Activated CD4-positive, alpha-beta T cell treated with anti-CD3 and anti-CD28 coated beads for 48 hours (primary cell): ENCODE measurements at places on chromosomes 5 and 9.
A peak's percentile ranks its signal among the peaks of the same experiment; 100 is the strongest.

GRCh38 chr9:91958174-91958573 is 8.1 kb upstream of the ROR2 start:
- DNase-seq = no peak

- DNase-seq = no peak
Measured at GRCh38 chr5:78399116-78399515, 38.7 kb downstream of the SCAMP1 start.

- no peak for DNase-seq
Measured at GRCh38 chr5:23289162-23289561, 218.2 kb upstream of the PRDM9 start.

- no peak for DNase-seq
Measured at GRCh38 chr9:15389173-15389572, 33.5 kb upstream of the SNAPC3 start.

- peak; percentile 28 for DNase-seq
Measured at GRCh38 chr5:58786711-58787303, 203.9 kb downstream of the RAB3C start.

GRCh38 chr5:110588286-110588980 is 138.0 kb downstream of the TMEM232 start:
- DNase-seq = no peak

- DNase-seq = no peak
Measured at GRCh38 chr9:89352874-89353649, 34.8 kb downstream of the SECISBP2 start.

DNA sequence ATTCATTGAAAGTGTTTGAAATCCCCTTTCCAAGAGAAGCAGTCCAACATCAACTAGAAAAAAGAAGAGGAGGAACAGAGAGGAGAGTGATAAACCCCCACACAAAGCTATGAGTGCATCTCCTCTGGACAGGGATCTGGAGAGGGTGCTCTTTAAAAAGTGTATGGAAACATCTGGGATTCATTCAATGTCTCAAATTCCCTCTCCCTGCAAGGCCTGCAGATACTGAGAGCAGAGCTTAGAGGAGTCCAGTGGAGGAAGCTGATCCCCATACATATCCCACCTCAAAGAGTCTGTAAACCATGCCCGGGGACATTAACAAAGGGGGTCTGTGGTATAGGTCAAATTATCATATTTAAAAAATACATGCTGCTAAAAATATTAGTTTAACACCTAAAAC is 2.2 kb downstream of the SPOCK1 start:
- no peak for DNase-seq

GRCh38 chr5:153617190-153617589 is 126.7 kb downstream of the GRIA1 start:
- DNase-seq = no peak

GRCh38 chr5:122906768-122907167 is 61.4 kb downstream of the SNX24 start:
- DNase-seq = no peak

- DNase-seq = no peak
Measured at GRCh38 chr5:124733329-124733650, 13.1 kb downstream of the ZNF608 start.

DNA sequence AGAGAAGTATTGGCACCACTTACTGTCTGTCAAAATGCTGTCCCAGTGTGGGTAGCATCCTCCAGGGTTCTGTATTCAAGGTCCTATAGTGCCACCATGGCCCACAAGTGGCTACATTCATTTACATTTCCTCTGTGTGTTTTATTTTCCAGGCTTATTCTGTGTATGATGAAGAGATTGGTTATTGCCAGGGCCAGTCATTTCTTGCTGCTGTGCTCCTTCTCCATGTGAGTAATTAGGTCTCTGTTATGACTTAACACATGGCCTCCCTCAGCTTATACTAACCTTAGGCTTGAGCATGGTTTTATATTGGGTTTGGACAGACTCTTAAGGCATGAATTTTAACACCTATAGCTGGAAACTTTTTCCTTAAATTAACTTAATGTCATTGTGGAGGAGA is 36.7 kb downstream of the GPR21 start:
- peak; percentile 15 for DNase-seq

DNA sequence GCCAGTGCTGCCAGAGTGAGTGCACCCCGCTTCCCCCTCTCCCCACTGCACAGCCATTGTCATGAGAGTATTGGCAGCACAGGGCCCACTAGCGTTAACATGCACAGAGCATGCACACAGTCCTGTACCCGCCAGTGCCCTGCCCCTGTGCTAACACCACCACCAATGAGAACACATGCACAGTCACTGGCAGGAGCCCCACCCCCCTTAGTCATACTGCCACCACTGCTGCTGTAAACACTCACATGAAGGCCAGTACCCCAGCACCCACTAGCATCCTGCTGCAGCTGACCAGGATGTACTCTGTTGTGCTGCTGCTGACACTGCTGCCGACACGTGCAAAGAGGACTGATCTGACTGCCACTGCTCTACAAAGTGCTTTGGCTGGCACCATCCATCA is 19.5 kb upstream of the RANBP6 start:
- DNase-seq = peak; percentile 13

GRCh38 chr5:147057051-147057450 is 177.8 kb upstream of the STK32A start:
- no peak for DNase-seq
